ENCODE measurements at places on chromosomes 16 and 17.

- DNase-seq, result no peak
These were observed 58.7 kb downstream of the RTN4RL1 start for GRCh38 chr17:1966274-1967086.

GRCh38 chr16:56257666-56258342 lies 66.5 kb downstream of the GNAO1 start:
- no peak for DNase-seq

GRCh38 chr16:87927195-87927562 lies 9.2 kb downstream of the CA5A start:
- no peak for DNase-seq

DNA sequence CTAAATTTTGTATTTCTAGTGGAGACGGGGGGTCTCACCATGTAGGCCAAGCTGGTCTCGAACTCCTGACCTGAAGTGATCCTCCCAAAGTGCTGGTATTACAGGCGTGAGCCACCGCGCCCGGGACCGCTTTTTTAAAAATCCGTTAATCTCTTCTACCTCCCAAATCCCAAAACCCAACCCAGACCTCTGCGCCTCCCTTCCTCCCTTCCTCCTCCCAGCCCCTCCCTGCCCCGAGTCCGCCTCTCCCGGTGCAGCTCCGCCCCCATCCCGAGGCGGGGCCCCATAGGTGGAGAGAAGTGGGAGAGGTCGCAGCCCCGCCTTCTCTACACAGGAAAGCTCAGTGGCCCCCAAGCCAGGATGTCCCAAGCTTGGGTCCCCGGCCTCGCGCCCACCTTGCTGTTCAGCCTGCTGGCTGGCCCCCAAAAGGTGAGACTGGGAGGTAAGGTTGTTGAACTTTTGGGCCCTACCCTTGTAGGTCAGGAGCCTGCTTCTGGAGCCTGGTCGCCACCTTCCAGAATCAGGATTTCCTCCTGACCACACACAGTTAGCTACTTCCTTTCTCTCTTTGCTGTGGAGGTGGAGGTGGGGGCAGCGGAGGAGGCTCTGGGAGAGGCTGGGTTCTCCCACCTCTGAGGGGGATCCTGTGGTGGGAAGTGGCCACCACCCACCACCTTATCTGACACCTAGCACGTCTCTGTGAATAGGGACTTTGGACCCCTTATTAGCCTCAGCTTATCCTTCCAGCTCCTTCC lies at the start of gene TMEM92:
Gene TMEM92 (plus strand): TSS at position 325 of the 755 bp plus-strand sequence. CDS start 36 bp downstream, at position 361.
- no peak for DNase-seq

GRCh38 chr17:43020030-43020621 lies 2.1 kb downstream of the VAT1 start:
- no peak for DNase-seq

DNA sequence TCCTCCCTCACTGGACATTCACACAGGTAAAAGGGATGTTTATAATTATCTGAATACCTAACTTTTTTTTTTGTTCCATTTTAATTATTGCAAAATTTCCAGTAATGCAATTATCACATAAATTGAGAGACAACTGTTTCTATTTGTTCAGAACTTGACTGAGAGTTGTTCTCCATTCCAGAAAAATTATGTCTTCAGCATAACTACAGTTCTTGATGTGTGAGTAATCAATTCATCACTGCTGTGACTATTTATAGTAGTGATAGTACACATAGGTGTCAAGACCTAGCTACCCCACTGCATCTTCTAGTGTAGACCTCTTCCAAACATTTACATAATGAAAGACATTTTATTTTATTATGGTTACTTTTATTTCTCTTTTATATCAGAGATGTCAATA lies 5.8 kb upstream of the TNRC6A start:
- no peak for DNase-seq

- DNase-seq, result no peak
These were observed 3.4 kb upstream of the C1QTNF8 start for GRCh38 chr16:1099189-1100083.

- no peak for DNase-seq
These were observed 52.1 kb upstream of the TOB1 start for GRCh38 chr17:50918071-50918932.

GRCh38 chr16:9966569-9967157 lies 215.6 kb downstream of the GRIN2A start:
- DNase-seq, result no peak

GRCh38 chr17:75641343-75641742 lies 8.1 kb downstream of the SMIM5 start:
- no peak for DNase-seq

GRCh38 chr17:78168242-78168902 lies at the start of gene SYNGR2:
SYNGR2 (plus strand) TSS chr17:78168581; CDS start chr17:78168617, 36 bp downstream.
- peak; percentile 79 for DNase-seq

- DNase-seq, result no peak
These were observed 6.7 kb upstream of the SMIM5 start for GRCh38 chr17:75626496-75627038.

DNA sequence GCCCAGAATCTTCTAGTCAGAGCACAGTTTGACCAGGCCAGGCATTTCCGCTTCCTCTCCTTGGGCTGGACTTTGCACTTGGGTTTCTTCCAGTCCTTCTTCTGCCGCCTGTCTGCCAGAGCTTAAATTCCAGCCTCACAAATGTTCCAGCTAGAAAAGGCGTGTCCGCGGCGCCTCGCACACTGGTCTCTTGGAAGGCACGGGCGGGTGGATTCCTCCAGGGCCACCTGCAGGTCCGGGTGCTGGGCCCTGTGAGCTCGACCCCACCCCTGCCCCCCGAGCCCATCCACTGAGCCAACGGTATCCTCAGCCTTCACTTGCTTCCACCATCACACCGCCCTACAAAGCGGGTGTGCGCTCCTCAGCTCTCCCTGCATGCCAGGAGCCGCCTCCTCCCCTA lies 2026.5 kb downstream of the TP53TG3F start:
- DNase-seq, result no peak

DNA sequence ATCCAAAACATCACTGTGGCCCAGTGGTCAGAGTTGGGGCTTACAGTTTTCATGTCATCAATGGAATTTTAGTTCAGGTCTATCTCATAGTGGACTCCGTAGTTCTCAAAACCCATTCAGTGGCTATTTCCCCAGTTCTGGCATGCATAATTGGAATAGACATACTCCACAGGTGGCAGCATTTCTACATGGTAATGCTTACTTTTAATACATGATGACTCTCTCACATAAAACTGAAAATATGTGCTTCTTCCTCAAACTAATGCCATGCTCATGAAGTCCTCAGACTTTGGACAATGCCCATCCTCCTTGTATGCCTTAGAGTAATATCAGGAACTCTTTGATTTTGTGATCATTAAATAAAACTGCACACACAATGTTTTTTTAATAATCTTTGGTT lies 857.4 kb upstream of the GOT2 start:
- DNase-seq, result no peak
